ENCODE measurements at places on chromosomes 4 and X. TPM values are rescaled to one million over a fixed set of nuclear protein-coding genes. Genes with fewer than 3 reads are reported as not detected.

The GPR50 gene
- not detected for total RNA-seq

GRCh38 chrX:111270339-111270738 is at the start of gene CAPN6:
Gene CAPN6, minus strand, starts transcription at chrX:111270483. Its CDS starts 6,547 bp downstream, at chrX:111263936.
- H3K27ac ChIP-seq = no peak within 1 kb of the TSS
- no peaks in the 10 kb centered on the region for H3K4me1 ChIP-seq
- H3K36me3 ChIP-seq = no peaks in the 10 kb centered on the region

DNA sequence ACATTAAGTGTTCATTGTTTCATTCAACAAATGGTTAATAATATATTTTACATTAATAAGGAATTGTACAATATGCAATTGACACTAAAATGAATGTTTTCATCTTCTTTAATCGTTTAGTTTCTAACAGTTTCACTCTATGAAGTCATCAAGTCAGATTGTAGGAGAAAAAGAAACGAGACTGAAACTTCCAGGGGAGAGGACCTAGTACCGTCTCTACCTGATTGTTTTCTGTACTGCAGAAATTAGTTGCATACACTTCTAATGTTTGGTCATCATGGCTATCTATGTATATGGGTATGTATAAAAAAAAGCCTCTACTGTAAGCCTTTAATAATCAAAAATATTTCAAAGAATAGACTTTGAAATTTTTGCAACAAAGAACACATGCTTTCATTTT is 1350.9 kb downstream of the ARAP2 start:
- H3K4me1 ChIP-seq = no peaks in the 10 kb centered on the region
- DNase-seq = no peak
- H3K36me3 ChIP-seq = no peaks in the 10 kb centered on the region
- H3K4me3 ChIP-seq = no peak overlapping the region
- H3K27me3 ChIP-seq = no peaks in the 10 kb centered on the region

DNA sequence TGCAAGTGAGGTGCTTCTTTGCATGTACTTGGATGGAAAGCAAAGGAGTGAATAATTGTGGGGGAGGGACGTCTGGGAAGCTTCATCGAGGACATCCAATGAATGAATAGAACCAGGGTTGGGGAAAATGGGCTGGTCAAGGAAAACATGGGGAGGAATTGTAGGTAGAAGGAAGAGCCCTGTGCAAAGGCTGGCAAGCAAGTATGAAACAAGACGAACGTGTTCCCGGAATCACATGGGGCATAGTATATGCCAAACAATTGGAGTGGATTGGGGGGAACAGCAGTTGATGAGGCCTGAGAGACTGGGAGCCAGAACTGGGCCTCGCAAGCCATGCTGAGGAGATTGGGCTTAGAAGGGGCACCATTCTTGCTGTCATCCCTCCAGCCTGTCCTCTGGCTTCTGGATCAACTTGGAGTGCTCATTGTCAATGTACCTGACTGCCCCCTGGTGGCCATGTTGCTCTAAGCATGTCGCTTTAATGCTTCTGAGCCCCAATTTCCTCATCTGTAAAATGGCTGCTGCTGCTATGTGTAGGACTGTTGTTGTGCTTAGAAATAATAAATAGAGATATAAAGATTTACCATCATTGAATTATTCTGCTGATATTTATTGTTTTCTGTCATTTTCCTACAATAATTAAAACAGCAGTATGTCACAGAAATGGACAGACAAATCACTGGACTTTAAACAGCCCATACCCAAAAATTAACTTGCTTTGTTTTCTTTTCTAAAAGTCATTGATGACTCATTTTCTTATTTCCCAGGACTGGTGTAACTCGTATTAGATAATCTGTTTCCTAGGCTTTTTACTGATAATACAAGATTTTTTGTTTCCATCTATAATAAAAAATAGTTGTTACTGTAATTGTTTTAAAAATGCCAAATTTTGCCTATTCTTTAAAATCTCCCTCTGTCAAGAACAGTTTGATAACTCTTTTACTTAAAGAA is 66.4 kb downstream of the JADE3 start:
- peak; percentile 45 for DNase-seq
- H3K27me3 ChIP-seq = no peaks in the 10 kb centered on the region
- H3K27ac ChIP-seq = no peak overlapping the region
- H3K4me3 ChIP-seq = no peak overlapping the region
- no peaks in the 10 kb centered on the region for H3K36me3 ChIP-seq

GRCh38 chr4:3660086-3660927 is 105.9 kb upstream of the ADRA2C start:
- H3K27me3 ChIP-seq = no peaks in the 10 kb centered on the region
- peak; percentile 73 for DNase-seq
- no peak overlapping the region for H3K4me3 ChIP-seq
- H3K36me3 ChIP-seq = no peaks in the 10 kb centered on the region

The PAGE4 gene
- total RNA-seq = not detected

DNA sequence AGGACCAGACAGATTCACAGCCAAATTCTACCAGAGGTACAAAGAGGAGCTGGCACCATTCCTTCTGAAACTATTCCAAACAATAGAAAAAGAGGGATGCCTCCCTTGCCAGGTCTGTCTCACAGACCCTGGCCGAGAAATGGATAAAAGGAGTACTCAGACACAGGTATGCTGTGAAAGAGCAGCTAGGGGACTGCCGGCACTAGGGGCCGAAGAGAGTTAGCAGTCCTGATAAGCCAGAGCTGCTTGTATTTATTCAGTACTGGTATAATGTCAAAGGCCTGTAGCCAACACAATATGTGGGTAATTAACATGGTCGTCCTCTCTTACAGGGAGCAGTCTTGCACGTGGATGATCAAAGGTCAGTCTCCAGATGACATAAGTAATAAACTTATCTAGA is 1042.1 kb upstream of the LCORL start:
- no peak for DNase-seq
- H3K36me3 ChIP-seq = no peaks in the 10 kb centered on the region
- no peaks in the 10 kb centered on the region for H3K4me1 ChIP-seq
- no peak overlapping the region for H3K4me3 ChIP-seq
- H3K27me3 ChIP-seq = no peaks in the 10 kb centered on the region

DNA sequence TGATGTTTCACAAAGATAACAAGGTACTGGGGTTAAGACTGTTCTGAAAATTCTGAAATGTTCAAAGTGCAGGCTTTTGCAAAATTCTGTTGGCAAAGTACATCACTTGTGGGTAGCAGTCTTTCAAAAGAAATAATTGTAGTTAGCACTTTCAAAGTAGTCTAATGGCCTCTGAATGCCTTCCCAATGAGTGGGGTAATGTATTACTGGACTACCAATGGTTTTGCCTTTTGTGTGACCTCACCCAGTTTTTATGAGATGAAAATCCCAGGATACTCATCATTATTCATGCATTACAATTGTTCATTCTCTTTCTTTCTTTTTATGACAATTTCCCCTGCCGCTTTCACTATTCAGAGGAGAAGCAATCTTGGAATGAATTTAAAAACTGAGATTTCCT is 686.1 kb downstream of the GLUD2 start:
- no peaks in the 10 kb centered on the region for H3K27me3 ChIP-seq
- H3K4me1 ChIP-seq = no peaks in the 10 kb centered on the region
- no peaks in the 10 kb centered on the region for H3K36me3 ChIP-seq
- no peak for DNase-seq
- H3K4me3 ChIP-seq = no peak overlapping the region
- H3K27ac ChIP-seq = no peak overlapping the region

DNA sequence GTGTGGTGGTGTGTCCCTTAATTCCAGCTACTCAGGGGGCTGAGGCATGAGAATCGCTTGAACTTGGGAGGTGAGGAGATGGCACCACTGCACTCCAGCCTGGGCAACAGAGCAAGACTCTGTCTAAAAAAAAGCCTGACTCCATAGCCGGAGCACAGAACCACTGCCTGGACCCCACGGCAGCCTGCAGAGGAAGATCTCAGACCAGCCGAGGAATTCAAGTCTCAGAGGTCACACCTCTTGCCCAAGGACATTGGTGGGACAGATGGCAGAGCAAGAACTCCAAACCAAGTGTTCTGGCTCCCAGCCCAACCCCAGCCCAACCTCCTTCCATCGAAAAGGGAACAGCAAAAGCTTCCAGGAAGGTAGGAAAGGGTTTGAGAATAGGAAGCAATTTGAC is 70.8 kb downstream of the SMIM20 start:
- DNase-seq = no peak
- H3K27me3 ChIP-seq = no peaks in the 10 kb centered on the region
- H3K4me1 ChIP-seq = no peaks in the 10 kb centered on the region
- H3K27ac ChIP-seq = no peak overlapping the region

- no peak for DNase-seq
- no peaks in the 10 kb centered on the region for H3K27me3 ChIP-seq
- H3K27ac ChIP-seq = no peak overlapping the region
Measured at GRCh38 chr4:68592673-68593072, 16.6 kb upstream of the UGT2B17 start.

GRCh38 chr4:137901114-137901513 is 341.0 kb downstream of the SLC7A11 start:
- no peak overlapping the region for H3K27ac ChIP-seq
- DNase-seq = no peak
- no peaks in the 10 kb centered on the region for H3K36me3 ChIP-seq
- H3K4me3 ChIP-seq = no peak overlapping the region

DNA sequence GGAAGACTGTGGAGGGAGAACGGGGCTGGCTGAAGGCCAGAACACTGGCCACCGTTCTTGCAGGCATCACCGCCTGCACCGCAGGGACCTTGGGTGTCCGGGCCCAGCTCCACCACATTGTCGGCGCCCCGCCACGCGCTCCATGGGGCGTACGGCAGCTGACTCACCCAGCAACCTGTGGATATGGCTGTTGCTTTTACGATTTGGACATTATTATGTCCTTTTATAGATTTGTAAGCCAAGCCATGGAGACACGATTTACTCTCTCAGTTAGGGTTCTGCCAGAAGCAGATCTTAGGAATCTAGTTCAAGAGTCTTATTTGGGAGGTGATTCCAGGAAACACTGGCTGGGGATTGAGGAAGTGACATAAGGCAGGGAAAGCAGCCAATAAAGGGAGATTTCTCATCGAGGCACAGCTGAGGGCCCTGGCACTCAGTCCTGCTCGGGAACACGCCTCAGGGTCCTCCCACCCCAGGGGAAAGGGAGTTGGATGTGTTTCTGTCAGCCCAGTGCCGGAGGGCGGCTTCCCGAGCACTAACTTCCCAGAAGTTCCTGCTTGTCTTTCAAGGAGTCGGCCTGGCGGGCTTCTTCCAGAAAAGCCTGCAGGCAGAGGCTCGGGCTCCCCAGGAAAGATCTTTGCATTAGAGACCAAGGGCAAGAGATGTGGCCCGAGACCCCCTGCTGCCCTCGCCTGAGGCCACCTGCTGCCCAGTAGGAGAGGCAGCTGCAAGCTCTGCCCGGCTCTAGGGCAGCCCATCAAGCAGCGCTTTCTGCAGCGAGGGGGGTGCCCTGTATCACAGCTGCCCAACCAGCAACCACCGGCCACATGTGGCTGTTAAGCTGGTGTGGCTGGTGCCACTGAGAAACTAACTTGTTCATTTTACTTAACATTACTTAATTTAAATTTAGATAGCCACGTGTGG is 52.9 kb downstream of the CRMP1 start:
- DNase-seq = no peak
- H3K27me3 ChIP-seq = no peaks in the 10 kb centered on the region
- no peaks in the 10 kb centered on the region for H3K4me1 ChIP-seq
- H3K27ac ChIP-seq = no peak overlapping the region
- no peak overlapping the region for H3K4me3 ChIP-seq

- no peaks in the 10 kb centered on the region for H3K27me3 ChIP-seq
- no peaks in the 10 kb centered on the region for H3K36me3 ChIP-seq
- no peaks in the 10 kb centered on the region for H3K4me1 ChIP-seq
- no peak overlapping the region for H3K4me3 ChIP-seq
- no peak overlapping the region for H3K27ac ChIP-seq
Measured at GRCh38 chr4:121212806-121213205, 48.7 kb upstream of the TNIP3 start.

GRCh38 chr4:145507636-145508035 is 26.0 kb downstream of the SMAD1 start:
- no peak overlapping the region for H3K27ac ChIP-seq
- no peak overlapping the region for H3K4me3 ChIP-seq
- DNase-seq = no peak

The TMSB15A gene
- not detected for total RNA-seq

DNA sequence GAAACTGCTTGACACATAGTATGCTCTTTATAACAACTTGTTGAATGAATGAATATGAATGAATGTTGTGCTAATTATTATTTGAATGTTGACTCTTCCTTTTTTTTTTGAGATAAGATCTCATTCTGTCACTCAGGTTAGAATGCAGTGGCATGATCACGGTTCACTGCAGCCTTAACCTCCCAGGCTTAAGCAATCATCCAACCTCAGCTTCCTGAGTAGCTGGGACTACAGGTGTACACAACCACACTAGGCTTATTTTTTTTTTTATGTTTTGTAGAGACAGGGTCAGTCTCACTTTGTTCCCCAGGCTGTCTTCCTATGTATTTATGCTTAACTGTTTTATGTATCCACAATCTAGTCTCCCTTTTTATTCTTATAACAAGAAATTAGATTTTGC is 114.7 kb upstream of the WDFY3 start:
- no peak overlapping the region for H3K27ac ChIP-seq
- H3K4me3 ChIP-seq = no peak overlapping the region
- no peaks in the 10 kb centered on the region for H3K4me1 ChIP-seq
- no peaks in the 10 kb centered on the region for H3K36me3 ChIP-seq
- H3K27me3 ChIP-seq = no peaks in the 10 kb centered on the region
- no peak for DNase-seq

DNA sequence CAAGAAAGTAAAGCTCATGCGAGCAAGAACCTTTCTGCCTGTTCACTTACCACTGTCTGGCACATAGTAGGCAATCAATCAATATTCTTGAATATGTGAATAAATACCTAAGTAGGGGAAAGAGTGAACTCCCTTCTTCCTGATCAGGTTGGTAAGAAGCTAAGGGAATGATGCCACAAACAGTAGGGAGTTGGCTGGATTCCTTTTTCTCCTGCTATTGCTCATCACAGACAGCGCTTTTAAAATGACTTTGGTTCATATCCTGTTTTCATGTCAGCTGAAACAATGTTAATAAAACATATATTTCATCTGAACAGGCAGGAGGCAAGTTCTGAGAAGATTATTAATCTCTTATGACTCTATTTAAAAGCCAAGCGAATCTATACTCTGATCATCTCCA is 99.2 kb downstream of the NSUN7 start:
- H3K4me1 ChIP-seq = no peaks in the 10 kb centered on the region
- H3K27me3 ChIP-seq = no peaks in the 10 kb centered on the region
- no peaks in the 10 kb centered on the region for H3K36me3 ChIP-seq
- DNase-seq = no peak

The SAGE1 gene
- total RNA-seq = not detected

DNA sequence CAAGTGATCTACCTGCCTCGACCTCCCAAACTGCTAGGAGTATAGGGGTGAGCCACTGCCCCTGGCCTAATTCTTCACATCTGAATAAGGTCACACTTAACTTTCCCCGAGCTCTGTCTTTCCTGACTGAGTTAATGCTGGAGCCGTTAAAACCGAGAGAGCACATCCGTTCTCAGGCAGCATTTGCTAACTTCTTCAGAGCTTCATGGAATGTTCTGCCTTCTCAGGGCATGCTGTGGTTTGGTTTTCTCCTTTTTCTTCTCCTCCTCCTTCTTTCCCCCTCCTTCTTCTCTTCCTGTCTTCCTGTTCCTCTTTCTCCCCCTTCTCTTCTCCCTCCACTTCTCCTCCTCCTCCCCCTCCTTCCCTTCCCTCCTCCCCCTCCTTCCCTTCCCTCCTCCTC is 119.9 kb downstream of the ASMT start:
- no peaks in the 10 kb centered on the region for H3K36me3 ChIP-seq
- H3K27ac ChIP-seq = no peak overlapping the region
- no peaks in the 10 kb centered on the region for H3K4me1 ChIP-seq
- no peak overlapping the region for H3K4me3 ChIP-seq
- H3K27me3 ChIP-seq = no peaks in the 10 kb centered on the region

Measured in pancreas (tissue), 10 donors.